ENCODE measurements at places on chromosomes 13 and 19.

DNA sequence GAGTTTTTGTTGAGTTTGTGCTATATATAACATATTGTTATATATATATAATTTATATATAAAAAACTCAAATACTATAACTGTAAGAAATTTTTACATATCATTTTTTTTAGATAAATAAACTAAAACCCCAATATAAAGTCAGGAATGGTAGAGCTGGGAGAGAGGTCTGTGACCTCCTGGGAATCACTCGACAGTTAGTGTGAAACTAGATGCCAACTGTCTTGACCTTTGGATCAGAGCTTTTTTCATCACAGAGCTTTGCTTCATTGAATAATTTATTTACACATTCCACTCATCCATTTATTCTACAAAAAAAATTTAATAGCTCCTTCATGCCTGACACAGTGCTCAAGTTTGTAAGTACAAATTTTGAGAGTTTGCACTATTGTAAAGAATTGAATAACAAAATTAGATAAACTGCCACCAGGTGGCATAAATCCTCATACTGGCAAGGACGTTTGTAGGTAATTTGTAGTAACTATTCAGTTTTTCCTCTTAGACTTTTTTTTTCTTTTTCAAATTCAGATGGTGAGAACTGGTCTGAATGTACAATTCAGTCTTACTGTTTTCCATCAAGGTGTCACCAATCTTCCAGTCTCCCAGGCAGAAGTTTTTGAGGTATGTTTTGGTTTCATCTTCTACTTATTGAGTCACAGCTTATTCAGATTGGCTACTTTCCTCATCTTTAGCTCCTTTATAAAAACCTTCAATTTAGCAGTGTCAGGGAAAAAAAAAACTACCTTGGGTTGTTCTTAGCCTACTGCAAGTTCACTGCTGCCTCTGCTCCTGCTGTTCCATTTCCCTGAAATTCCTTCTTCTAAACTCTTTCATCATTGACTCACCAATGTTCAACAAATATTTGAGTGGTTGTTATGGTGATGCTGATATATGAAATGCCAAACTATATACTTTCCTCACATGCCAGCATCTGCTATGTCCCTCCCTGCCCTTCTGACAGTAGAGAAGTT lies 28.7 kb downstream of the LACC1 start:
- no peak for DNase-seq

DNA sequence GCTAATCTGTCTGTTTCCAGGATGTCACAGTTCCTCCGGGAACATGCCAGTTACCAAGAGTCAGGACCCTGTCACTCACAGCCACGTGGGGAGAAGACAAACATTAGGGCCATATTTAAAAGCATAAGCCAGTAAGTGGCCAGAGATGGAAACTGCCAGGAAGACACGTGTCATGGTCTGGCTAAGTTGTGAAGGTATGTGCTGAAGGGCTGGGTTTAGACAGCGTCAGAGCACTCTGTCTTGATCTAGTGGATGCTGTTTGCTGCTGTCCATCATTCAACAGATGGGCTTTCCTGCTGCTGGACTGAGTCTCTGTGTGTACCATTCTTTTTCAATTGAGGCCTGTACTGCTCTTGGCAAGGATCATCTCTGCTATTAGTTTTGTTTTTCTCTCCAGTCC lies 128.6 kb downstream of the HS6ST3 start:
- DNase-seq: no peak

- DNase-seq: no peak
Measured at GRCh38 chr13:39364947-39365468, 238.0 kb downstream of the LHFPL6 start.

DNA sequence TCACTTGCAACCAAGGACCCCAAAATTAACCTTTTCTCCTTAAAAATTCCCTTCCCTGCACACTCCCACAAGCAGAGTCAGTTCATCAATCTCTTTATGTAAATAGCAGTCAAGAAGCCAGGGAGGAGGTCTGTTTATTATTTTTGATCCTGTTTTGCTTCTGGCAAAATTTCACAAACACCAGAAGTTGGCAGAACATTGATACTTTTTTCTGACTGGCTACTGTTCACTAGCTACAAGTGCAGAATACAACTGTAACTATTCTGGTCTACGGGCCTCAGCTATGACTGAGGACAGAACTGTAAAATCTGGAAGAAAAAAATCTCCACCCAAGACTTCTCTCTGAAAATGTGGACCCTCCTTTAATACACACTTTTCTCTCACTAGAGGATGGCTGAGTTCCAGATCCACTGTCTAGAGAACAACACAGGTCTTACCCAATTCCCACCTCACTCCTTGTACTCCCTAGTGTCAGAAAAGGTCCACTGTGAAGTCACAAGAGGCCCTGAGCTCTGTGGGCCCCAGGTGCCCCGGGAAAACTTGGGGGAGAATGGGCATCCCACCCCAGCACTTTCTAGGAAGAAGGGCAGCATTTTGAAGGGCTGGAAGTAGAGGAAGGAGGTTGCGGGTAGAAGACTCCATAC lies 14.5 kb downstream of the STARD13 start:
- DNase-seq: no peak

GRCh38 chr13:40640202-40640601 lies 26.2 kb downstream of the FOXO1 start:
- no peak for DNase-seq

- DNase-seq: no peak
Measured at GRCh38 chr19:33248104-33248503, 22.5 kb upstream of the SLC7A10 start.

DNA sequence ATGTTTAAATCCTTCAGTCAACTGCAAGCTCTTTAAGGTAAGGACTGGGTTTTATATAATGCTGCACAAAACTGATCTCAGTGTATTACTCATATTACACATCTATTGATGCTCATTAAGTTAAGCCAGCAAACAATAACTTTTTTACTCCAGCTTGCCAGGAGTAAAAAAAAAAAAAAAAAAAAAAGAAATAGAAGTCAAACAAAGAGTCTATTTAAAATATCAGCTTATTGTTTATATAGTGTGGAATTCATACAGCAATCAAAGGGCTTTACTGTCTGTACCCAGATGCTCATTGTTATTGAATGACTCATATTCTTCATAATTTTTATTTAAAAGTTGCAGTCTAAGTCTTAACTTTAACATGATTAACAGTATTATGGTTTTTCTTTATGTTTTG lies 21.8 kb upstream of the KBTBD7 start:
- DNase-seq: no peak

GRCh38 chr19:35169221-35169995 lies 14.9 kb downstream of the FXYD5 start:
- DNase-seq: no peak

- DNase-seq: no peak
Measured at GRCh38 chr19:14150041-14150769, 13.8 kb upstream of the ASF1B start.

GRCh38 chr19:17209126-17210036 lies 5.8 kb upstream of the USE1 start:
- DNase-seq: peak; percentile 36

DNA sequence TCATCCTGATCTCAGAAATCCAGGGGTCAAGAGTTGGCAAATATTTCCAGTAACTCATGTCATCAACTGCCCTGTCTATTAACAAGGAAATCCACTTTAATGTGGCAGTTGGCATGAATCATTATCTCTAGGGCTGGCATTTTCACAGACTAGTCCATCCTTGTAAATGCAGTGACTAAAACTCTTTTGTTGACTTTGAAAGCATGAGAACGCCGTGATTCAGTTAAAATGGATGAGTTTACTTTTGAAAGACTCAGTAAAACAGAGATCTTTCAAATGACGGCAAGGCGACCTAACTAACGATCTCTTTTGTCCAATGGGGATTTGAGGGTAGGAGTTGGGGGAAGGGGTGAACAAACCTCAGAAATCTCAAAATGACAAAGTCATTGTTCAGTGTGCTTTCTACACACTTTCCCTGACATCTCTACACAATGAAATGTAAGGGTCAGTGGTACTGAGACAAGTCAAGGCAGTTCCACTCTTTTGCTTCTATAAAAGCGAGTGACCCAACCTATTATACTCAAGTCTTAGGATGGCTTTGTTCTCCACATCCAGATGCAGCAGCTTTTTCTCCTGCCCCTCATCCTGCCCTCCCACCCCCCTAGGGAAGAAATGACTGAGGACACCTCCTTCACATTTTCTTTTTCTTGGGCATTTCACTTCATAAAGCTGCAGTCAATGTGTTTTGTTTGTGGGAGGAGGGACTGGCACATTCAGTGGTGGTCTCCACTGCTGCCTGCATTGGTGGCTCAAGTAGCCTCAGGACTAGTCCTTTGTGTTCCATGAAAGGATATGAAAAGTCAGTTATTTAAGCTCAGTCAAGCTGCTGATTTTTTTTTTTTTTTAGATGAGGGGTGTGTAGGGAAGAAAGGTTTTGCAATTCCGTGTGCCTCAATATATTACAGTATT lies 200.5 kb downstream of the ABCC4 start:
- DNase-seq: no peak

- DNase-seq: no peak
Measured at GRCh38 chr19:51339313-51339686, 2.6 kb downstream of the VSIG10L start.

DNA sequence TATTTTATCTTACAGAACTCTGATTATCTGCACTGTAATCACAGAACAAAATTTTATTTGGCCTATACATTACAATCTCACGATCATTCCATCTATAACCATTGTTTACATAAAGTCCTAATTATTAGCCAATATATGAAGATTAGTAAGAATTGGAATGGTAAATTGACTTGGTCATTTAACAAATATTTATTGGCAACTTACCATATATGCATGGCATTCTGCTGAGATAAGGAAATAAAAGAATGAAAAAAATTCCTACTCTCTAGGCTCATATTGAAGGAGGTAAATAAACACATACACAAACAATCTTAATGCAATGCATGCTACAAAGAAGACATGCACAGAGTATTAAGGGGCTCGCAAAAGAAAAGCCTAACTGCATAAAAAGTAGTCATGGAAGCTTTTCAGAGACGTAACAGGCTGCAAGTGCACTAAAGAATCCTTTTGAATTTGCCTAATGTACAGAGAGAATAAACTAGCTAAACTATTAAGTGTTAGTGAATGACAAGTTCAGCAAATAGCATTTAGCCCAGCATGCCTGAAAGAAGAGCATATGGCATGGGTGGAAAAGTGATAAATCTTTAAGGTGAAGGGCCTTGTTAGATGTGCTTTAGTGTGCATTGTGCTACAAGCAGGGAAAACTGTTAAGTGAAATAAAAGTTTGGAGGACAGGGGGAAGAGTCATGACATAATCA lies 1131.1 kb downstream of the PCDH9 start:
- DNase-seq: no peak

GRCh38 chr13:22828081-22828480 lies 352.7 kb upstream of the SGCG start:
- no peak for DNase-seq

- no peak for DNase-seq
Measured at GRCh38 chr19:4970558-4971423, 1.9 kb downstream of the KDM4B start.

GRCh38 chr13:49683489-49683888 lies 7.8 kb downstream of the EBPL start:
- DNase-seq: no peak

DNA sequence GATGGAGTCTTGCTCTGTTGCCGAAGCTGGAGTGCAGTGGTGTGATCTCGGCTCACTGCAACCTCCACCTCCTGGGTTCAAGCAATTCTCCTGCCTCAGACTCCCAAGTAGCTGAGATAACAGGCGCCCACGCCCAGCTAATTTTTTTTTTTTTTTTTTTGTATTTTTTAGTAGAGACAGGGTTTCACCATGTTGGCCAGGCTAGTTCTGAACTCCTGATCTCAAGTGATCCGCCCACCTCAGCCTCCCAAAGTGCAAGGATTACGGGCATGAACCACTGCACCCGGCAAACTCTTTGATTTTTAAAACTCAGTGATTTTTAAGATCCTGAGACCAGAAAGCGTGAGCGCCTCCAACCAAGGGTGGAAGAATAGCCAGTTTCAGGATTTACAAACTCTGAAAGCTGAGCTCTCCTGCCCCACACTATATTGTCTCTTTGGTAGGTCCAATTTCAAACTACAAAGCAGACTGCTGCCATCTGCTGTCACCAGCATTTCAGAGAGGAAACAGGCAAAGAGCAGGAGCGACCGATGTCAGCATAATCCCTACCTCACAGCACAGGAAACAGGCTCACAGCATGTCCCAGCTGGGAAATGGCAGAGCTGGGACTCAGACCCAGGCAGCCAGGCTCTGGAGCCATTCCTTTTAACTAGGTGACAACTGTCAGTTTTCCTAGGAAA lies 9.2 kb downstream of the NOSIP start:
- no peak for DNase-seq

DNA sequence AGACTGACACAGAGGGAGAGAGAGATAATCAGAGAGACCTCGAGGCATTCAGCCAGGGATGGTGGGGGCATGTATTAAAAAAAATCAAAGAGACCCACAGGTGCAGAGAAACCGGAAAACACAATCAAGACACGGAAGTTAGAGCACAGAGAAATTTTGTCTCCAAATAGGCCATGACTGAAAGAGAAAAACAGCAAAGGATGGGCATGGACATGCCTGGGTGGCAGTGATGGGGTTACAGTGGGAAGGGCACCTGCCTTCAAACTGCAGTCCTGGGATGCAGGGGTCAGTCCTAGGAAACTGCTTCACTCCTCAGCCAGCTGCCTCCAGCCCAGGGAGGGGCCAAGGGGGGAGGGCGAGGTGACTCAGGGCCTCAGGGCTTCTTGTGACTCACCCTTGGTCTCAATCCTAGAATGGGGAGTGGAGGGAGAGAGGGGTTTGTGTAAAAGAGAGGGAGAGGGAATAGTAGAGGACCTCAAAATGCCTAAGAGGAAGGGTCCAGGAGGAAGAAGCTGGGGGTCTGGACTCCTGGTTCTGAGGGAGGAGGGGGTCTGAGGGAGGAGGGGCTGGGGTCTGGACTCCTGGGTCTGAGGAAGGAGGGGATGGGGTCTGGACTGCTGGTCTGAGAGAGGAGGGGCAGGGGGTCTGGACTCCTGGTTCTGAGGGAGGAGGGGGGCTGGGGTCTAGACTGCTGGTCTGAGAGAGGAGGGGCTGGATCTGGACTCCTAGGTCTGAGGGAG lies 3.6 kb upstream of the KCNN4 start:
- no peak for DNase-seq

DNA sequence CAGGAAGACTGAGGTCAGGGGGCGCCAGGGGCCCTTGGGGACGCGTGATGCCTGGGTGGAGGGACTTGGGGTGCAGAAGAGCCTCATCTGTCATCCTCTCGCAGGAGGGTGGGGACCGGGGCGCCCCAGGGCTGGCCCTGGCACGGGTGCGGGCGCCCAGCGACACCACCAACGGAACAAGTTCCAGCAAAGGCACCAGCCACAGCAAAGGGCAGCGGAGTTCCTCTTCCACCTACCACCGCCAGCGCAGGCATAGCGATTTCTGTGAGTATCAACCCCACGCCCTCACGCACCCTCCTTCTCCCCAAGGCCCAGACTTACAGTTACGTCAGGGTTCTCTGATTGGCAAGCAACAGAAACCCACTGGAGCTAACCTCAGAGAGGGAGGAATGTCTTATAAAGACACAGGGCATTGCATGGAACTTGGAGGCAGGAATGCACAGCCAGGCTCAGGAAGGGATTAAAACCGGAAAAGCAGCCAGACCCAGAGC lies 29.4 kb downstream of the MARK4 start:
- DNase-seq: no peak

GRCh38 chr19:35438096-35438495 lies 10.0 kb upstream of the FFAR2 start:
- DNase-seq: no peak

GRCh38 chr19:16111909-16112752 lies 442 bp downstream of the RAB8A start:
- DNase-seq: no peak

- DNase-seq: no peak
Measured at GRCh38 chr19:14322889-14323463, 58.3 kb upstream of the ADGRE5 start.

Measured in activated CD8-positive, alpha-beta memory T cell treated with anti-CD3 and anti-CD28 coated beads for 48 hours (primary cell).